ENCODE measurements at places on chromosomes 3 and 15.

GRCh38 chr3:51622868-51623267, 48.2 kb upstream of the TEX264 start:
- no peak for DNase-seq

DNA sequence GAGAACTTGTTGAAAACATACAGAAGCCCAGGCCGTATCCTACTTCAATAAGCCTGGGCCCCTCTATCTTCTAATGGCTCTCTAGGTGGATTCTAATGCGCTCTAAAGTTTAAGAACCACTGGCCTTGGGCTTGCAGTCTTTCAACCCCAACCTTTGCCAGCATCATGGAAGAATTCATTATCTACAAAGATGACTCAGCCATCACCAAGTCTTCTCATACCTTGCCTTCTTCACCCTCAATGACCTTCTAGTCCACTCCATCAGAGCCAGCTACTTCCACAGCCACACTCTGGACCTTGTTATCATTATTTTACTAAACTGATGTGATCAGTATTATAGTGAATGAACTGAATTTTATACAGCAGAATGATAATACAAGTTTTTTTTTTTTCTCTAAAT, 16.9 kb upstream of the TIPARP start:
- DNase-seq: no peak

DNA sequence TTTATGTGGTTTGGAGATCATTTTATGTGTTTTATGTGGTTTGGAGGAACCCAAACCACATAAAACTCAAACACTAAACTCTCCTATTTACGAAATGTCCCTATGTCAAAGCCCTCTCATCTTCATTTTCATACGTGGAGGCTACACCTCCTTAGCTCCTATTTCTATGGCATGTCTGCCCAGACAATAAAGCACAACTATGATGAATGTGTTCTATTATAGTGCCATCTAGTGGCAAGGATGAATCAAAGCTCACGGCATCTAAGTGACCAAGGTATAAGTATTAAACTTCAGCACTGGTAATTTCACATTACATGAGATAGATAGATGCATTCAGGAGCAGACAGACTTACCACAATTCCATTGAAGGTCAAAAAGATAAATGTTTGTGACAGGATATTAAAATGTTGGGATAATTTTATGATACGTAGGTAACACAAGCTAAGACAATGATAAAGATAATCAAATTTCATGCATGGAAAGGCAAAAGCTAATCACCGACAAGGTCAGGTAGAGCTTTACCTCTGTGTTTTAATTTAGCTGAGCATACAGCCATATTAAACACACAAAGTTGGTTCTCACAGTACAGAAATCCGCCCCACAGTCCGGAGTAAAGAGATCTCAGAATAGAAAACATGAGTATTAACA, 130.6 kb upstream of the FHIT start:
- peak; percentile 30 for DNase-seq

DNA sequence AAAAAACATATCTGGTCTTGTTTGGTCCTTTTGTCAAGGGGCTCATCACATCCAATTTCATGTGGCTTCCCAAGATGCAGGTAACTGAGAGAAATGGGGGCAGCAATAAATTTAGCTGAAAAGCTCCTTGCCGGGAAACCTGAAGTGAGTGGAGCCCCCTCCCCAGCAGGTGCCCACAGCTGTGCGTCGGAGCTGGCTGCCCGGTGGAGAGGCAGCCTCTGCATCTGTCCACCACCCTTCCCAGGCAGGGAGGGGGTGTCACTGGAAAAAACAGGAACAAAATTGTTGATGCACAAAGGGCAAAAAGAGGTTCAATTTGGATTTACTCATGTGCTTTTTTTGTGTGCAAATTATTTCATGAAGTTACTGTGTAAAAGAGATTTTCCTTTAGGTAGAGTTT, 249.4 kb upstream of the LYSMD4 start:
- DNase-seq: no peak

DNA sequence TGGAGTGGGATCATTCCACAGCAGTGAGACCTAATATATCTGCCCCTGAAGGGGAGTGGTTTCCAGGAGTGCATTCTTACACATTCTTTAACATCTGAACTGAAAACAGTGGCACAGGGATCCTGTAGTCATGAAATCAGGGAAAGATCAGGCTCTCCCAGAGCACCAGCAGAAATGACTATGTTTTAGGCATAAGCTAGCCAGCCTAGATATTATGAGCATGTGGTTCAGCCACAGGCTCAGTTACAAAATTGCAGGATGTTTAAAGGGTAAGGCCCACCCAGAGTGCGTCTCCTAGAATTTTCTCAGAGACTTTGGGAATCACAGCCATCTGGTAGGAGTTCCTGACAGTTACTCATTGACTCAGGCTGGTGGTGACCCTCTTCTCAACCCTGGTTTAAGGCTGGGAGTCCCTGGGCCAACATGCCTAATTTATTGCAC, 20.9 kb downstream of the FSTL1 start:
- DNase-seq: no peak

DNA sequence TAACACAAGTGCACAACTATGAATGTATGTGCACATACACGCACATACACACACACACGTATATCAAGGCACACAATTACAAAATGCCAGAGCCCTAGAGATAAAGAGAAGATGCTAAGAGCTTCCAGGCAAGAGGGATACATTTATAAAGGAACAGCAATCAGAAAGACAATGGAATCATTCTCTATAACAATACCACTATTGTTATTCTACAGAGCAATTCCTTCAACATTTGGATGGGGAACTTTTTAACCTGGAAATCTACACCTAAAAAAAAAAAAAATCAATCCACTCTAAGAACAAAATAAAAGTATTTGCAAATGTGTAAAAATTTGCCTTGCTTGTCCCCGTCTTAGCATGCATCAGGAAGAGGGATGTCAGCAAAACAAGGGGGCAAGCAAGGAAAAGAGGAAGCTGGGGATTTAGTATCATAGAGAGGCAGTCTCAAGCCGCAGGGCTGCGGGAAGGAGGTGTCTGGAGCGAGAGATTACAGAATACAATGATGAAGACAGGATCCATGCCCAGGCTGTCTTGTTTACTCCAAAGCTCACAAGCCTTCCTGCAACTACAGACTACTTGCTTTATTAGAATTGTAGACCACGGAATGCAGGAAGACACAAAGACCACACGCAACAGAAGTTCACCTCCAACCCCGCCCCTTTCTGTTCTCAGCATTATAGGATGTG, 220.2 kb downstream of the NTRK3 start:
- no peak for DNase-seq

- no peak for DNase-seq
Measured at GRCh38 chr3:38154033-38154494, 11.3 kb upstream of the OXSR1 start.

DNA sequence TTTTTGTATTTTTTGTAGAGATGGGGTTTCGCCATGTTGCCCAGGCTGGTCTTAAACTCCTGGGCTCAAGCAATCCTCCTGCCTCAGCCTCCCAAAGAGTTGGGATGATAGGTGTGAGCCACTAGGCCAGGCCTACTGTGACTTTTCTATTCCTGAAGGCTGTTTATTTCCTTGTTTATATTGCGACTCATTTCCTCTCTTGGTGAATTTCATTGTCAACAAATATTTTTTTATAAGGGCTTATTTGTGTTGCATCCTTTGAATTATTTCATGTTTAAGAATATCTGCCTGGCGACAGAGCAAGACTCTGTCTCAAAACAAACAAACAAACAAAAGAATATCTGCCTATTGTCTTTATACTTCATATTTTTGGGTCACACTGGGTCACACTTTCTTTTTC, 29.4 kb upstream of the MCCC1 start:
- no peak for DNase-seq

DNA sequence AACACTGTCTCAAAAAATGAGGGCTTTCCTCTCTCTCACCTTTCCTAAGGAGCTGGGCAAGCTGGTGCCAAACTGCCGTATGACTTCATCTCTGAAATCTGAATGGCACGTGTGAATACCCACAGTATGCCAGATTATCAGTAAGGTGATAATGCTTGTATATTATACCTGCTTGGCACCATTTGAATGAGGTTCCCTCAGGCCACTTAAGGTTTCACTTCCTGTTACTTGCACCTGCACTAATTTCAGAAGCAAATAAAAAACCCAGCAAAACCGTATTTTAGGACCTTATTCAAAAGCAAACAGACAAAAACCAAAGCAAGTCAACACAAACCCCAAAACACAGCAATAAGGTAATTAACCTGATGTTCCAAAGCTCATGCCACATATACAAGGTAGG, 19.7 kb downstream of the FOXP1 start:
- DNase-seq: no peak

GRCh38 chr15:42523331-42523730, 25.3 kb downstream of the LRRC57 start:
- no peak for DNase-seq

GRCh38 chr3:151206201-151206600, 3.2 kb upstream of the GPR171 start:
- DNase-seq: no peak

- DNase-seq: no peak
Measured at GRCh38 chr3:9013782-9014563, 50.7 kb upstream of the RAD18 start.

- no peak for DNase-seq
Measured at GRCh38 chr3:126155819-126156218, 24.6 kb downstream of the ALDH1L1 start.

DNA sequence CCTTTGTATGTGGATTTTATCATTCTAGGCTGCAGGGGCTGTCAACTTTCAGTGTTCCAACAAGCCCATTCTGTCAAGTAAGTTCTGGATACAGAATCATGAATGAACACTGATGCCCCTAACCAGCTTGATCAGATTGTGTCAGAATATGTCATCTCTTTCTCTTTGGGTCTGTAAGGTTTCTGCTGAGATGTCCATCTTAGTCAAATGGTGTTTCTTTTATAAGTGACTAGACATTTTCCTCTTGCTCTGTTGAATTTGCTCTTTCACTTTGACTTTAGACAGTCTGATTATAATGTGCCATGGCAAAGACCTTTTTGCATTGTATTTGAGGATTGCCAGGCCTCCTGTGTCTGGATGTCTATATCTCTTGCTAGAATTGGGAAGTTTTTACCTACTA, 660.9 kb upstream of the CBLB start:
- DNase-seq: no peak

GRCh38 chr3:166731701-166732100, 648.4 kb downstream of the ZBBX start:
- DNase-seq: no peak

- DNase-seq: no peak
Measured at GRCh38 chr3:24604215-24604614, 109.6 kb upstream of the THRB start.

DNA sequence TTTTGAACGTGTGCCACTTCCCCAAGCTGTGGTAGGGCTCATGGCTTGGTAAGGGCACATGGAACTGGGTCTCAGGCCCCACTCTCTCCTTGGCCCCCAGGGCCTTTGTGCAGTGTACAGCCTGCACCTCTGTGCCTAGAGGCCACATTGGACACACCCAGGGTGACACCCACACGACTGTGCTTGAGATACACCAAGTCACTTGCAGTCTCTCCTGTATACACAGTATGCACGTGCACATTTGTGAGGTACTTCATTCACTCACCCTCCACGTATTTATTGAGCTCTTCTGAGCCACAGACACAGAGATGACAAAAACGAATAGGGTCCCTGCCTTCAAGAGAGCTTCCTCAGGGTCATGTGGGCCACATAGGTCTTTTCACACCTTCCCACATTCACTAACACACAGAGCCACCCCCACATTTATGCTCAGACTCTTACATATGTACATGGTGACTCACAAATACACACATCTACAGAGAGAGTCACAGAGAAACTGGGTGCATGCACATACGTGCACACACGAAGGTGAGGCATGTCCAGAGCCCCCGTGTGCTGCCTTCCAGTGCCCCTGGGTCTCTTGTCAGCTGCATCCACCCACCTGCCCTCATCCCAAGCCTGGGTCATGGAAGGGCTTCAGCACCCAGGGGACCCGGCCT, 9.8 kb upstream of the TMEM115 start:
- no peak for DNase-seq

GRCh38 chr3:127784865-127785710, 37.2 kb downstream of the MGLL start:
- DNase-seq: no peak

- no peak for DNase-seq
Measured at GRCh38 chr15:42058791-42059190, 35.6 kb downstream of the PLA2G4D start.

- no peak for DNase-seq
Measured at GRCh38 chr15:24878153-24878552, 76.6 kb upstream of the SNRPN start.

DNA sequence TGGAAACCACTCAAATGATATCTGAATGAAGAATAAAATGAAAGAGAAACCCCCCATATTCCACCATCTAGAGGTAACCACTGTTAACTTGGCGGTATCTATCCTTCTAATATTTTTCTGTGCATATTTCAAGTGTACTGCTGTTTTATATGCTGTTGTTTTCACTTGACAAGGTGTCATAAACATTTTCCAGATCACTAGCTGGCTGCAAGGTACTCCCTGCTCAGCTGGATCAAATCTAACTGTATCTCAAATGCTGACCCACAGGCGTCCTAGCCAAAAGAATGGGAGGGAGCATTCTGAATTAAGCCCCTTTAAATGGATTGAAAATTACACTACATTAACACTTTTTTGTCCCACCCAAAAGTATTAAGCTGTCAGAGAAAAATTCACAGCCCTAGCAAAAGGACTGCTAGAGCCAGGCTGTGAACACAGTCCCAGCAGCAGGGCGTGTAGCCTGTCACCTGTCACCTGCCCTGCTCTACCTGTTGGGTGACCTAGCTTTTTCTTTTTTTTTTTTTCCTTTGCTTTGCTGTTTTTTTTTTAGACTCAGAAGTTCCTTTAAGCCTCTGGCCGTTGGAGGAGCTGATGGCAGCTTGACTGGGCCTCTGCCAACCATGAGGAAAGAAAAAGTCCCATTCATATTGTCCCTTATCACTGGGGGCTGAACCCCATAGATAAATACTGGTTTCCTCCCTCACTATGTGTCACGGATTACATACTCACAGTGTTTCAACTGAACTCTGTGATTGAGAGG, 93.7 kb upstream of the TSC22D2 start:
- DNase-seq: no peak

GRCh38 chr3:110391640-110392395, 679.8 kb upstream of the NECTIN3 start:
- DNase-seq: no peak

- DNase-seq: no peak
Measured at GRCh38 chr3:184525337-184526087, 36.1 kb upstream of the EPHB3 start.

- no peak for DNase-seq
Measured at GRCh38 chr3:159852821-159853505, 135.7 kb upstream of the IL12A start.

DNA sequence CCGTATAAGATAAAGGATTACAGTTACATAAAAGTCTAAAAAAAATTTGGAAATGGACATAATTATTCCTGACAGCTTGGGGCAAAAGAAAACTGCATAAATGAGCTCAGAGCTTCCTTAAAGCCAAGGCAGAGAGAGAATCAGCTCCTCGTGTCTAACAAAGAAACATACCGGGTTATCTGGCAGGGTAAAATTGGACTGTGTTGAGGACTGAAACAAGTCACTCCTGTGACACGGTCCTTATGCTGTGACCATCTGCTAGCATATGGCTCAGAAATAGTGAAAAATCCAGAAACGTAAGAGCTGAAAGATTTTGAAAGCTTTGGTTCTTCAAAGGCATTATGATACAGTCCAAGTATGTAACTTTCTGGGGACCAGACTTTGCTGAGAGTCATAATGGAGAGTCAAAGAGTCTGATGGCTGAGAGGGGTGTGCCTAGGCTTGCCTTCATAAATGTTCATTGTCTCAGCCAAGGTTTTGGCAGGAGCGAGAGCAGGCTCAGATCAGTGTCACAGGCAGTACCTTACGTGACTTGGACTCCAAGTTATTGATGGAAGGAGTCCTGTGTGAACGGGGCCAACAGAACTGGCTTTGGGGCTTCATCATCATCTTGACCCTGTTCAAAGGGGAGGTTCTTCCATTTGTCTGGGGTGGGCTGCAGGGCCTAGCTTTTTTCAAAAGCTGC, 12.5 kb downstream of the MAP6D1 start:
- no peak for DNase-seq
